ENCODE measurements at places on chromosomes 11 and 22.

- no peak for DNase-seq
These were observed 557 bp downstream of the PACSIN2 start for GRCh38 chr22:43014316-43014868.

DNA sequence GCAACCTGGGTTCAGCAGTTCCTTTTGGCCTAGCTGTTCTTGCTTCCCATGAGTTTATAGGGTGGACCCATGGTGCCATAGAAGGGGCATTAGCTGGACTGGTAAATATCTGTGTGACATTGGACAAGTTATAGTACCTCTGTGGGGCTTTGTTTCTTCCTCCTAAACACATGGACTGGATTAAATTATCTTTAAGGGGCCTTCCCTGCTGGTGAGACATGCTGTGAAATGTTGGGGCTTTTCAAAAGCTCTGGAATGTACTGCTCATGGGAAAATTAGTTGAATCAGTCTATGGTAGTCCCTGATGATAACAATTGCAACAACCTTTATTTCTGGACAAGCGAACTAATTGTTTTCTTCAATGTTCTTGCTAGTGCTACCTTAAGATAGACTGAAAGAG lies 276.2 kb downstream of the BLID start:
- no peak for DNase-seq

GRCh38 chr11:129723761-129724162 lies 91.9 kb upstream of the TMEM45B start:
- peak; percentile 71 for DNase-seq

- DNase-seq, result no peak
These were observed 39.9 kb downstream of the MAML2 start for GRCh38 chr11:96303064-96303463.

GRCh38 chr11:100550912-100551632 lies 136.0 kb upstream of the ARHGAP42 start:
- no peak for DNase-seq

DNA sequence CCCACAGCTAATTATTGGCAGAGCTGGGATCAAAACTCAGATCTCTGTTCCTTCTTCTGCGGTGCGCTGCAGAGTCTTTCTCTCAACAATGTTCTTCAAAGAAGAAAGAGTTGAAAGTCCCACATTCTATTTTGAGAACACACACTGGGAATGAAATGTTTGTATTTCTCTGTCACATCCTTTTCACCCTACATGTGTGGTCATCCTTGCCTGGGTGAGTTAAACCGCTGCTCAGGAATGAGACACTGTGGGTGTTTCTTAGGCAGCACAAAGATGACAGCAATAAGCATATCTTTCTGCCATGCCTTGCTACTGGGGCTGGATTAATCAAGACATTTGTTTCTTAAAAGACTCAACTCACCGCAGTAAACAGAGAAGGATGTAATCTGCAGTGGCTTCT lies 222.6 kb downstream of the LARGE1 start:
- no peak for DNase-seq

DNA sequence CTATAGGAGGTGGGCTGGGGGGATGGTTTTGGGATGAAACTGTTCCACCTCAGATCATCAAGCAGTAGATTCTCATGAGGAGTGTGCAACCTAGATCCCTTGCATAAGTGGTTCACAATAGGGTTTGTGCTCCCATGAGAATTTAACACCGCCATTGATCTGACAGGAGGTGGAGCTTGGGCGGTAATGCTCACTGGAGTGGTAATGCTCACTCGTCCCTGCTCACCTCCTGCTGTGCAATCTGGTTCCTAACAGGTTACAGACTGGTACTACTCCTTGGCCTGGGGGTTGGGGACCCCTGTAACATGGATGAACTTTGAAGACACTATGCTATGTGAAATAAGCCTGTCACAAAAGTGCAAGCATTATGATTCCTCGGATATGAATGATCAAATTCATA lies 87.0 kb upstream of the CLNS1A start:
- DNase-seq, result no peak

GRCh38 chr22:38435965-38436364 lies 19.0 kb downstream of the KCNJ4 start:
- no peak for DNase-seq

- DNase-seq, result no peak
These were observed 9.7 kb upstream of the PGA3 start for GRCh38 chr11:61193596-61193995.

DNA sequence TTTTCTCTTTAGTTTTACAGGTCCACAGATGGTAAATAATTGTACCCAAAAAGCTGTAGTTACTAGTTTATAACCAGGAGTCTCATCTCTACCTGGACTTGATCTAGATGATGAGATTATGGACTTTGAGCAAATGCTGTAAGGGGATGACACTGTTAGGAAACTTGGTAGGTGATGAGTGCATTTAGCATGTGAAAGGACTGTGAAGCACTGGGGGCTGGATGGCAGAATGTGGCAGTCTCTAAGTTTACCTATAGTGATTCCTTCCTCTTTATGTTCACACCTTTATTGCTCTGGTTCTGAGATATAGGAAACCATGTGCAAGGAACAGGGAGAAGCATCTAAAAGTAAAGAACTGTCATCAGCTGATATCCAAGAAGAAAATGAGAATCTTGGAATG lies 230.7 kb upstream of the CHORDC1 start:
- no peak for DNase-seq

DNA sequence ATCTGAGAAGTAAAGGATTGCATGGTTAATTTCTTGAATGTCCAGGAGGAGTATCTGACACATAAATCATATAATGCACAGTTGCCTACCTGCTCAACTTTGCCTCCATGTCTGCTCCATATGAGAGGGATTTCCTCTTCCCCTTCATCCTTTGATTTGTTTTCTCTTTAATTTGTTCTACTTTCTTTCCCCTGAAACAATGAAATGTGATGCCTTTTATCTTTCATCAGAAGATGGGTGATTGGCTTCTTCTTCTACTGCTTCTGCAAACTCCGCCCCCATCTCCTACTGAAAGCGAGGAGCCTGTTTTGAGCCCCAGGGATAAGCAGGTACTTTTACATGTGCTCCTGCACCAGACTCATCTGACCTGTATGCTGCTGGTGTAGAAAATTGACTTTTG lies 9.9 kb upstream of the ETS1 start:
- DNase-seq, result no peak

DNA sequence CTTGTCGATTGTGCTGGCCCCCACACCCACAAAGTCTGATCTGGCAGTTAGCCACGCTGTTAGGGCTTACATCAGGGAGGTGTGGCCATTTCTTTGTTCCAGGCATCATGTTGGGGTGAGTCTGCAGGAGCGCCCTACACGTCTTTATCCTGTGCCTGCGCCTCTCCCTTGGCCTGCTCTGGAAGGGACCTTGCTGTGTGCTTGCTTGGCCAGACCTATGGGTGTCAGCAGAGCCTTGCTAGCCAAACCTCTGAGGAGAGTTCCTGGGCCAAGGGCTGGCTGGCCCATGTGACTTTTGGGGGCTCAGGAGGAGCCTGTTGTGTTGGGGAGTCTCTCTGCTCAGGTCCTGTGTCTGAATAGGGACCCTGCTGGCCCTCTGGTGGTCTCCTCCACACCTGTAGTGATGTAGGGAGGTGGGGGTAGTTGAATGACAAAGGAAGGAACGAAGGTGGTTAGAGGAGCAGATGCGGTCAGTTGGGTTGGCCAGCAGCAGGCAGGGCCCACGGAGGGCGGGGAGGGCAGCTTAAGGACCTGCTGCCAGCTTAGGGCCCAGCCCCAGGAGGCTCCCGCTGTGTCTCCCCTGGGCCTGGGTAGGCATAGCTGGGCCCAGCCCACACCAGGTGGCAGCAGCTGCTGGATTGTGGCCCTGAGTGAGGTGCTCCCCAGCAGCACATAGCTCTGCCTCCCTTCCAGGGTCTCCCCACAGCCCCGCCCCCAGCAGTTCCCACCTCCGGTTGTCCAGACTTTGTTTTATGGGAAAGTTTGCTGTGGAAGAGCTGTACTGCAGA lies 7.9 kb downstream of the PPIL2 start:
- DNase-seq, result no peak

GRCh38 chr11:72613977-72614376 lies 60.2 kb downstream of the PDE2A start:
- no peak for DNase-seq

GRCh38 chr11:68009391-68010089 lies 587 bp upstream of the ALDH3B1 start:
- no peak for DNase-seq

DNA sequence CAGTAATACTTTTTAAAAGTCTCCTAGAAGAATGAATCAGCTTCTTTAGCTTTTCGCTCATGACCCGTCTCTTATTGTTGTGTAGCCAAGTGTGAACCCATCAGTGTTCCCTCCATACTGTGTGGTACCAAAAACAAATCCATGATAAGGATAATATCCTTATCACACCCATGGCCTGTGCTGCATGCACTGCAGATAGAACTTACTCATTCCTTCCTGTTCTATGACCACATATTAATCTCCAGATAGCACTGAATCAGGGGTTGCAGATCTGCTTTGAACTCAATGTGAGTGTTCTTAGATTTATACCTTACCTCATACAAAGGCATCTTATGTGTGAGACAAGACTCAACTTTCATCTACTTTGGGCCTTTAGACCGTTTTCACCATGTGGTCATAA lies 373.4 kb downstream of the JRKL start:
- no peak for DNase-seq

DNA sequence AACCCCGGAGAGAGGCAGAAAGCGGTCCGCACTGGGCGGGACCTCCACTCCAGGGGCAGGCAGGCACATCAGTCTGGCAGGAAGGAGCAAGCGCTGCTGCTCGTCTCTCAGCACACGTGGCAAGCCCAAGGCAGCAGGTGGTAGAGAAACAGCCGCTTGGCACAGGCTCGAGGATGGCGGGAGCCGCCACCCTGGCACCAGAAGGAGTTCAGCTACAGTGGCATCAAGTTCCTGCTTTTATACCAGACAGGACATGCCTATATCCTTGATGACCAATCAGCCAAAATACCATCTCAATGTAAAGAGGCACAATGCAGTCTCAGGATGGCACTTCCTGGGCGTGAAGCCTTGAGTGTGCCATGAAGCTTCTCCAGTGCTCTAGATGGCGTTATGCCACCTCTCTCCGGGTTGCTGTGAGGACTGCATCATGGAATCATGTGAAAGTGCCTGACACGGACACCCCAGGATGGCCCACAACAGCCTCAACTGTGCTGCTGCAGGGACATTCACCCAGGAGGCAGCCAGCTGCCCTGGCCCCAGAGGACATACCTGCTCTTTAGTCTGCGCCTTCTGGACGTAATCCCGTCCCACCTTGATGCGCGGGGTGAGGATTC lies 64.8 kb downstream of the APOL1 start:
- DNase-seq, result no peak

GRCh38 chr22:20154602-20155187 lies 3.8 kb upstream of the CCDC188 start:
- no peak for DNase-seq

- no peak for DNase-seq
These were observed 8.0 kb downstream of the SYT12 start for GRCh38 chr11:67030976-67031375.

- DNase-seq, result no peak
These were observed 365.6 kb downstream of the OPCML start for GRCh38 chr11:133166662-133167061.

DNA sequence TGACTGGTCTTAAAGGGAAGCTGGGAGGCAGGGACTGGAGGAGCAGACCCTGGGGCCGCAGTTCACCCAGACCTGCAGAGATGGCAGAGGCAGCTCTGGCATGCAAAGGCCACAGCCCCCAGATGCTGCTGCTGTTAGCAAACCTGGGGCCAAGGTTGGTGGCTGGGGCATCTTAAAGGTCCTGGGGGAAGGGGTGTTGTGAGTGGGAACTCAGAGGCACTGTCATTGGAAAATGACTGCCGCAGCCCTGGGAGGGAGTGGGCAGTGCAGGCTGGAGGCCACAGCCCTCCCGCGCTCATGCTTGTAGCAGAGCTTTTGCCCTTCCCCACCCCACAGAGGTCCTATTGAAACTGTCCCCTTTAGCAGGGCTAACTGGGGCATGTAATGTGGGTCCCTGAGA lies 111.8 kb downstream of the CTTN start:
- no peak for DNase-seq

DNA sequence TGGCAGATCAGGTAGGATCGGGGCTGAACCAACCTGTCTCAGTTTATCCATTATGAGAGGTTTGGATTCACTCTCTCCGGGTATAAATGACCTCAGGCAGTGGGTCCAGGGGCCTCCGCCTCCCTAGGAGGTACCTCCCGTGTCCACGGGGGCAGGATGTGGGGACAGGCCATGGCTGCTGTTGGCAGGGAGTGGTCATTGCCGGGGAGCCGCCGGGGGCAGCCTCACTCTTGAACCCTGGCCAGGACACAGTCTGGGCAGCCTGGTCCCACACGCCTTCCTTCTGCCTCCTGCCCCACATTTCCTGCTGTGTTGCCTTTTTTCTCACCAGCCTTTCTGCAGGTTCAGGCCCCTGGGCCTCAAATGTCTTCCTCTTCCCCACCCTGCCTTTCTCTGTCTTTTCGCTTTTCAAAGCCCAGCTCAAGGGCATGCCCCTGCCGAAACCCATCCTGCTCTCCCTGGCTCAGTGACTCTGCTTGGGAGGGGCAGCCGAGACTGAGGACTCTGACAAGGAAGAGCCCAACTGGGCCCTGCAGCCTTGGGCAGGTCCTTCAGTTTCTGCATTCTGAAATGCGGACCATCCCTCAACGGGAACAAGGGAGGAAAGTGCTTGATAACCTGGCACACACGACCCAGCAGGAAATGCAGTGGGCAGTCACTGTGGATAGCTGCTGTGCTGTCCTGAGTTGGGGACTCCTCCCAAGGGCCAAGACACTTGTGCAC lies 31.1 kb downstream of the ZC3H7B start:
- DNase-seq, result no peak

DNA sequence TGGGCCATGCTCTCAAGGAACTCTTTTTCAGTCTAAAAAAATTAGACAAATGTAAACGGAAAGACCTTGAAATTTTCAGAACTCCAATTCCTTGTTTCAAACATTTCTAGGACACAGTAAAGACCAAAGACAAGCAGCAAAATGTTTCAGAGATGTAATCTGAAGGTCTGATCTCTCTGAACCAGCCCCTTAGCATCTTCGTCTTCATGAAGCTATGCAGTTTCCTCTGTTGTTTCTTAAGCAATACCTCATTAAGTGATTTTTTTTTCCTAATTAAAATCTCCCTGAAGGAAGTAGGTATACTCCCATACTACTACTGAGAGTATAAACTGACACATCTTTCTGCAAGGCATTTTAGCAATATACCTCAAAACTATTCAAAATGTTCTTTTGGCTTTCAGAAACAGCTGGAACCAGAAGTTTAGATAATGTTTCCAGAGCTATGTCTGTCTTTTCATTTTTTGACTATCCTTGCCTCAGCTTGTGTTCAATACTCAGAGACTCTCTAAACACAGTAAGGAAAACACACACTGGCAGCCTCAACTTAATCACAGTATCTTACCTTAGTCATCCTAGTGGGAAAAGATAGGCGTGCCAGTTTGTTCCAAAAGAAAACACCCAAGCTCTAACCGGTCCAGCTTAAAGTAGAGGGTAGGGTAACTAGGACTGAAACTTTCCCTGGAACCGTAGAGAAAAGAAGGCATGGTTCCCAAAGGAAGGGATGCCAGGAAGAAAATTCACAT lies 25.1 kb downstream of the SBF2 start:
- DNase-seq, result no peak

- no peak for DNase-seq
These were observed 256.4 kb upstream of the SESN3 start for GRCh38 chr11:95487391-95487790.

GRCh38 chr11:90423378-90423777 lies 200.5 kb upstream of the CHORDC1 start:
- DNase-seq, result no peak

- DNase-seq, result no peak
These were observed 67.2 kb downstream of the CECR2 start for GRCh38 chr22:17436382-17436980.

GRCh38 chr11:57302489-57302888 lies 22.3 kb downstream of the TNKS1BP1 start:
- no peak for DNase-seq

GRCh38 chr11:3783611-3784010 lies 13.7 kb downstream of the NUP98 start:
- DNase-seq, result no peak
